ENCODE measurements at places on chromosomes 12 and 14.

- DNase-seq, result no peak
Observed at GRCh38 chr12:94829552-94829951, 173.9 kb downstream of the NDUFA12 start.

DNA sequence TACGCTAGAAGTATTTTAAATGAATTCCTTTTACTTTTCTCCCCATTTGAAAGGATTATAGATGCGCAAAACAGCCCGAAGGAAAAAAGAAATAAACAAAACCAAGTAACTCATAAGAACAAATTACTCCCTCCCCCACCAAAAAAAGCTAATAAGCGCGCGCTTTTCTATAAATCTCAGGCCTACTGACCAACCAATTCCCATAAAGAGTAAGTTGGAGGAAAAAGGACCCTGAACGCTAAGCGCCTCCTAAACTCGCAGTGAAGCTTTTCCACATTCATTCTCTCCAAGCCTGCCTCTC is 588 bp downstream of the MBIP start:
- no peak for DNase-seq

DNA sequence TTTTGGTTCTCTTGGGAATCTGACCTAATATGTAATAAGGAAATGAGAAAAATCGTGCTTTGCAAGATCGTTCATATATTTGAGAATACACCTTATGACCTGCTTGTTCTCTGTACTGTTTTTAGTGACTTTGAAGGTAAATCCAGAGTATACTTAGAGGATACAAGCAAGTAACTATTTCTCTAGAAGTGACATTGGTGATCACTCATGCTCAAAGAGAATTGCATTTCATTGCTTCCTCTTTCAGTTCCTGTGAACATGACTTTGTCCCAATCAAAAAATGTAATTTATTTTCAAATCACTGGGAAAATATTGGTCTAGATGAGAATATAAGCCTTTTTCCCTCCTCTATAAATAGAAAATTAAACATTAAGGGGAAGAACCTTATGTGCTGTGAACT is 2.7 kb downstream of the KTN1 start:
- DNase-seq, result no peak

GRCh38 chr14:22432348-22432976 is 156.6 kb downstream of the DAD1 start:
- DNase-seq, result no peak

DNA sequence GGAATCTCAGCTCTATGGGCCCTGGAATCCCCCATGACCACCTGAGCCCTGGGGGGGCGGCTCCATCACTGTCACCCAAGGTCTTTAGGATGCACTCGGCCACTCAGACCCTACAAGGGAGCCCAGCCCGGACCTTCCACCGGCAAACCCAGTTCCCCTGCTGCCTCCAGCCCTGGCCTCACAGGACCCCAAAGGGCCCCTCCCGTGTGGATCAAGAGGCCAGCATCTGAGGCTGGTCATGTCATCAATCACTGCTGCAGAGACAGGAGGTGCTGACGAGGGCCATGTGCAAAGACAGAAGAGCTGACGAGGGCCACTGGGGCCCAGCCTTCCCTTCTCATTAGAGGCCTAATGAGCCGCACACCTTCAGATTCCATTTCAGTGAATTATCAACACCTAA is 39.0 kb upstream of the SFSWAP start:
- DNase-seq, result no peak

GRCh38 chr12:101889211-101889752 is 11.9 kb downstream of the DRAM1 start:
- no peak for DNase-seq

DNA sequence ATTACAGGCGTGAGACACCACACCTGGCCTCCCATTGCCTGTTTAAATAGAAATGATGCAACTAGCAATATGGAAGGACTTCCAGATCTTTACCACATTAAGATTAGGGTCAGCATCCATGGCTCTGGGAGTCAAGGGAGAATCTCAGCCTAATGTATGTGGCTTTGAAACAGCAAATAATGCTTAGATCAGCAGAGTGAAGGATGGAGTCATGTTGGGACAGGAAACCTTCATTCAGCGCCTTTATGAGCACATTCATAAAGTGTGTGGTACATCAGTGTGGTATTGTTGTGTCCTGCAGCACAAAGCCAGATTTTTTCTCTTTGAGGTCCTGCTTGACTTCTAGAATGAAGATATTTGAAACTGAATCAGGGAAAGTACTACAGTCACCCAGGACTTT is 15.3 kb upstream of the SPSB2 start:
- no peak for DNase-seq

DNA sequence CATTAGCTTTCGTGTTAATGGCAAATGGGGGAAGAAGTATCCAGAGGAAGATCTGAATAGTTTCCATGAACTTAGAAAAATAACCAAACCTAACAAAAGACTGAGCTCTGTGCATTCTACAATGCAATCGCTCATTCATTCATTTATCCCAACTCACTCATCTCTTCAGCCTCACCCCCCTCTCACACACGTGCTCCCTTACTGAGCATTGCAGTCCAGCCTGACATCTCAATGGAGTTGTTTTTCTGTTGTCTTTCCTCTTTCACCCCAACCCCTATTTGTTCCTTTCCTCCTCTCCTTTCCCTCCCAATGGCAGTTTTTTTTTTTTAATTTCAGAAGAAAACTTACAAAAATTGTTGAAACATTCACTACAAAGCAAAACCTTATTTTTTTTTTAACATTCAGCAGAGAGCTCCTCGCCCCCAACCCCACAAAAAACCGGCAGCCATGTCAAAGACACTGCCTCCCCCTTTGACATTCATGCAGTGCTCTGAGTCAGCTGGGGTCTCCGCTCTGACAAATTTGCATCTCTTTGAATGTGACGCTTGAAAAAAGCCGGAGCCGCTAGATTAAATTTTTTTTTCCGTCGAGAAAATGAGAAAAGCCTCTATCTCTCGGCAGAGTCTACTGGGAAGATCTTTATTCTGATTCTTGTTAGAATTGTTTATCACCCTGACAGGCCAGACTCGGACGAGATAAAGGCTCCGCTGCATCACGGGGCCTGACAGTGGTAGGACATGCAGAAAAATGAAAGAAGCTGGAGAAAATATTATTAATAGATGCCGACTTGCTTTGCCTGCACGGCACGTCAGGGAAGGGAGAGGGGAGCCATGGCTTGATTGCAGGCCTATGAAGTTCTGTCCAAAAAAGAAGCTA is 775.6 kb downstream of the VRK1 start:
- DNase-seq, result no peak

- DNase-seq, result no peak
Observed at GRCh38 chr12:113439606-113440030, 17.4 kb downstream of the SDSL start.

GRCh38 chr12:76764856-76765255 is 941 bp downstream of the ZDHHC17 start:
- DNase-seq, result peak; percentile 16

DNA sequence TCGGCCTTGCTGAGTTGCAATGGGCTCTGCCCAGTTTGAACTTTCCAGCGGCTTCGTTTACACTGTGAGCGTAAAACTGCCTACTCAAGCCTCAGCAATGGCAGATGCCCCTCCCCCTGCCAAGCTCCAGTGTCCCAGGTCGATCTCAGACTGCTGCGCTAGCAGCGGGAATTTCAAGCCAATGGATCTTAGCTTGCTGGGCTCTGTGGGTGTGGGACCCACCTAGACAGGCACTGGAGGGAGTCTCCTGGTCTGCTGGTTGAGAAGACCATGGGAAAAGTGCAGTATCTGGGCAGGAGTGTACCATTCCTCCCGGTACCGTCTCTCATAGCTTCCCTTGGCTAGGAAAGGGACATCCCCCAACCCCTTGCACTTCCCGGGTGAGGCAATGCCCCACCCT is 88.2 kb downstream of the KLHL28 start:
- no peak for DNase-seq

DNA sequence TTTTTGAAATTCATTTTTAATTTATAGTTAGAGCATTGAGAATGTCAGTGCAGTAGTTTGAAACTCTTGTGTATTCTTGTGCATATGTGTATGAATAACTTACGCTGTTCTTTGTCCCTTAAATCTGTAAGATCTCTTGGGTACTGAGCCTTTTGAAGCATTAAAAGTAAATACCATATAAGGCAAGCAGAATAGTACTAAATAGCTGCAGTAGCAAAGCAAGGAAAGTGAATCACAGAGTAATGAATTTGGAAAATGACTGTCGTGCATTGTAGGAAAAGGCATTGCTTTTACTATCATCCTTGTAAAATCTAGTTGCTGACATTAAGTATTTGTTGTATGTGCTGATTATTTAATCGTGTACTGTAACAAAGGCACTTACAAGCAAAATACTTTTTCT is 12.1 kb downstream of the CNOT2 start:
- DNase-seq, result no peak

GRCh38 chr14:43207189-43207588 is 1299.9 kb downstream of the FSCB start:
- no peak for DNase-seq

DNA sequence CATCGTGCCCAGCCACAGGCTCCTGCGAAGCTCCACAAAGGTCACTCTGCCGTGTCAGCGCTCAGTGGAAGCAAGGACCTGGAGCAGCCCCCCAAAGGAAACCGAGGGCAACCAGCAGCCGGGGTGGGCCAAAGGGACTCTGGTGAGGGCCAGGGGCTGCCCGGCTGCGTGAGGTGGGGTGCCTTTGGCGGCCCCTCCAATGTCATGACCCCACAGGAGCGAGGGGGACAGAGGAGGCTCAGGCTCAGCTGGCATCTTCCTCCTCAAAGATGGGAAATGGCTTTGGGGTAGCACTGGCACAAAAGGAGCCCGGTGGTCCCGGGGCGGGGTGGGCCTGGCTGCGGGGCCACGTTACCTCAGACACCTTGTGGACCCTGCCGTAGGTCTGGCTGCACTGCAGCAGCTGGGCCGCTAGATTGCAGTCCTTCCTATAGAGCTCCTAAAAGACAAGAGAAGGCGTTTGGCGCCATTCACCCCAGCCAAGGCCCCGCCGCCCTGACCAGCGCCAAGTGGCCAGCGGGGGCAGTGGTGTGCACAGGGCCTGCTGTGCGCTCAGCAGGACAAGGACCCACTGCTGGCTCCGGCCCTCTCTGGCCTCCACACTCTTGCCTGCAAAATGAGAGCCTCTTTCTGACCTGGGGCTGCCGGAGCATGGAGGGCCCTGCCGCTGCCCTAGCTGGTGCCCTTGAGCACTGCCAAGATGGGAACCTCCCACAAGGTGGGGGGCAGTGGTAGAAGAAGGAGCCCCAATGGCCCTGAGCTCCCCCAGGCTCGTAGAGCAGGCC is 46.9 kb downstream of the BEGAIN start:
- DNase-seq, result no peak

- DNase-seq, result no peak
Observed at GRCh38 chr12:108728820-108729611, 2.3 kb downstream of the CORO1C start.

GRCh38 chr12:103269946-103270345 is 225.8 kb downstream of the C12orf42 start:
- DNase-seq, result no peak

DNA sequence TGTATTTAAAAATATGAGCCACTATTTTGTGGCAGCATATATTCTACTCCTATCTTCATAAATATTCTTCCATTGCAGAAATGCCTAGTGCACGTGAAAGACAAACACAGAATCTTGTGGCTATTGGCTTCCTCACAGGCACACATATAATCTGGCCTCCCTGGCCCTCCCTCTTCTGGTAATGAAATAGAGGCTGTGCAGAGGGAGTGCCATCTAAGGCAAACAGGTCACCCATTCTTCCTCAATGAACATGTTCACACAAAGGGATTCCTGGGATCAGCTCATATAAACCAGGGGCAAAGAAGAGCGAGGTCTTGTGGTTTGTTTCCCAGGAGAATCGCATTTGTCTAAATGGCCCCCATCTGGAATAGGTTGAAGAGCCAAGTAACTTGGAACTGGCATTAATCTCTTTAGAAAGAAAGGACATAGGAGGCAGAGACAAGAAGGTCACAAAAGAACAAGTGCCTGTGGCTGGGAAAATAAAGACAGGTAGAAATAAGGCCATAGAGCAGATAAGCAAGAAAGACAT is 171.6 kb upstream of the PTPRQ start:
- no peak for DNase-seq

DNA sequence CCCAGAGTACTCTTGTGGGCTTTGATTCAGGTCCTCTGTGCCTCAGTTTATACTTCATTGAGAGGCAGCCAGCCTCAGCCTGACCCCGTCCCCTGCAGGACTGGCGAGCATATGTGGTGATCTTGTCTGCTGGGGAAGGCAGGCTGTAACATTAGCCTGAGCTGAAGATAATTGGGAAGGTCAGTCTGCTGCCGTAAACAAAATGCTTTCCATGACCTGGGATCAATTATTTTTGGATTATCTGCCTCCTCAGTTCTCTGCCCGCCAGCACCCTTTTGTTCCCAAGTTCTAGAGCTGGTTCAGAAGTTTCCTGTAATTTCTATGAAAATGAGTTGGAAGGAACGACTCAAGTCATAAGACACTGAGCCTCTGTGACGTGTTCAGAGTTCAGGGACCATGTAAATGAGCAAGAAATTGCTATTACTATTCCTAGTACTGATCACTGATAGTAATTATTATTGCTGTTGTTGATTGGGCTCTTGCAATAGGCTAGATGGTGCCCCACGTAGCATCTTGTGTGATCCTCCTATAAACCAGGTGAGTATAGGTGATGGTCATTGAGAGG is 4.5 kb downstream of the ORAI1 start:
- DNase-seq, result no peak

GRCh38 chr14:52860910-52861309 is 69.5 kb upstream of the GNPNAT1 start:
- no peak for DNase-seq

- DNase-seq, result peak; percentile 3
Observed at GRCh38 chr14:96630281-96630680, 128.1 kb downstream of the PAPOLA start.

- DNase-seq, result peak; percentile 89
Observed at GRCh38 chr12:6532051-6532926, 2.0 kb upstream of the GAPDH start.

DNA sequence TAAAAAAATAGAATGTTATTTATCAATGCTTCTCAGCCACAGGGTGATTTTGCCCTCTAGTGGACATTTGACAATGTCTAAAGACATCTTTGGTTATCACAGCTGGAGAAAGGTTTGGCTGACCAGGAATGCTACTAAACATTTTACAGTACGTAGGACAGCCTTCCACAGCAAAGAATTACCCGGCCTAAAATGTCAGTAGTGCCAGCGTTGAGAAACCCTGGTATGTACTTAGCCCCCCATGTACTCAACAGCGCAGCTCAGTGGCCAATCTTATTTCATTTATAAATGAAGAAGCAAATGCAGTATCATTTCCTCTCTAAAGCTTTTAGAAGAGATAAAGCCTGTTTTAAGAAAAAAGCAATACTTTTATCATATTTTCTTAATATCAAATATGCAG is 5.8 kb downstream of the MARK3 start:
- peak; percentile 68 for DNase-seq

DNA sequence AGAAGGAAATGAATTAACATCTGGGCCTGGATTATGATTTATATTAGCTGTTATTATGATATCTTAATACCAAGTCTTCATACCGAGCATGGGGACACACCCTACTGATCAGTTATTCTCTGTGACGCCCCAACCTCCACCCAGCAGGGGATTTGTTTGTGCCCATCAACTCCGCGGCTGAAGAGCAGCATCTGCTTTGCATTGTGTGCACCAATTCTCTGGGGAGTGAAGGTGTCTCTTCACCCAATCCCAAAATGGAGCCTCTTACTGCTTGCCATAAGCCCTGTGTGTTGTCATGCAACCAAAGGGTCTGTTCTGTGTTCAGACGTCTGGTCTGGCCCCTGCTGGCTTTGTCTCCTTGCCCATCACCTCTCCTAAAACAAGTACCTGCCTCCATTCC is 25.4 kb downstream of the DHRS2 start:
- no peak for DNase-seq

GRCh38 chr12:110365489-110366320 is 37.8 kb downstream of the ANAPC7 start:
- no peak for DNase-seq

GRCh38 chr12:116426391-116427136 is 132.6 kb upstream of the MAP1LC3B2 start:
- DNase-seq, result no peak

Data from activated CD4-positive, alpha-beta T cell treated with anti-CD3 and anti-CD28 coated beads, Interleukin-2, amount 10 ng/mL, durations not matched to agents 7 days and 5 days (primary cell).